ENCODE measurements at places on chromosomes 12 and 14. TPM values are rescaled to one million over a fixed set of nuclear protein-coding genes. Genes with fewer than 3 reads are reported as not detected.

- no peak for DNase-seq
Observed at GRCh38 chr14:70189456-70190077, 816 bp upstream of the SLC8A3 start.

DNA sequence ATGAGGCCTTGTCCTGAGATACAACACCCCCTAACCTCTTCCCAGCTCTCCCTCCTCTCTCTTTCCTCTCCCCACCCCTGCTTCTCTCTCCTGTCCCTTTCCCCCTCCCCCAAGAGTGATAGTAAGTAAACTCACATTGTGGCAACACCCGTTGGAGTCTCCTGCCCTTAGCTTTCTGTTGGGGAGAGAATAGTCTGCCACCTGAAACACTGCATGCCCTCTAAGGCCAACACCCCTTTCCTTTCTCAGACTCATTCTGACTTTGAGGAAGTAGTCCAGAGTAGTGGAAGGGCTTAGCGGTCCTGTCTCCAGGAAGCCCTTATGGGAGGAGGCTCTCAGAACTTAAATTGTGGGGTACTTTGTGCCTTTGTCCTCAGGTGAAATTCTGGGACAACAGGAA is 95.2 kb downstream of the PRKCH start:
- no peak for DNase-seq

GRCh38 chr12:4289231-4289878 is 15.8 kb downstream of the CCND2 start:
- DNase-seq = no peak

- DNase-seq = no peak
Observed at GRCh38 chr12:92905811-92906554, 23.1 kb downstream of the EEA1 start.

- no peak for DNase-seq
Observed at GRCh38 chr14:105862581-105863239, 336.3 kb downstream of the TMEM121 start.

DNA sequence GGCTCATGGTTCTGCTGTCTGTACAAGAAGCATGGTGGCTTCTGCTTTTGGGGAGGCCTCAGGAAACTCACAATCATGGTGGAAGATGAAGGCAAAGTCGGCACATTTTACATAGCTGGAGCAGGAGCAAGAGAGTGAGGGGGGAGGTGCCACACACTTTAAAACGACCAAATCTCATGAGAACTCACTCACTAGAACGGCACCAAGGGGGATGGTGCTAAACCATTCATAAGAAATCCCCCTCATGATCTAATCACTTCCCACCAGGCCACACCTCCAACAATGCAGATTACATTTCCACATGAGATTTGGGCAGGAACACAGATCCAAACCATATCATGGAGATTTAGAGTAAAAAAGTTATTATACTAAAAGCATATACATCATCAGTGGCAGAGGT is 13.6 kb upstream of the LEMD3 start:
- DNase-seq = no peak

DNA sequence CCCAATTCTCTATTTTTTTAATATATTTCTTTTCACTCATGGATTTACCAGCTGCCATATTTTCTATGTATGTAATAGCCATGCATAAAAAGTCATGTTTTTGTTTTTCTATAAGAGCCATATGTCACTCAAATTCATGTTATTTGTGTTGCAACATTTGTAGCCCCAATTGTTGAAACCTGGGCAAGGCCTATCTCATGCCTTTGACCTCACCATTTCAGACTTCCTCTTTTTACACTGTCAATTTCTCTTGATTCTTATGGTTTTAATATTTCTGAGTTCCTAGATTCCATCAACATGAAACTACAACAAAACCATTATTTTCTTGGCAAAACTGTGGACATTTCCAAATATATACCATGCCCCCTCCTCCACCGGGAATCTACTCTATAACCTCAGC is 647.5 kb downstream of the C12orf50 start:
- DNase-seq = no peak

- DNase-seq = no peak
Observed at GRCh38 chr14:60951776-60952435, 29.0 kb downstream of the TRMT5 start.

- no peak for DNase-seq
Observed at GRCh38 chr14:103825101-103825500, 22.3 kb downstream of the PPP1R13B start.

DNA sequence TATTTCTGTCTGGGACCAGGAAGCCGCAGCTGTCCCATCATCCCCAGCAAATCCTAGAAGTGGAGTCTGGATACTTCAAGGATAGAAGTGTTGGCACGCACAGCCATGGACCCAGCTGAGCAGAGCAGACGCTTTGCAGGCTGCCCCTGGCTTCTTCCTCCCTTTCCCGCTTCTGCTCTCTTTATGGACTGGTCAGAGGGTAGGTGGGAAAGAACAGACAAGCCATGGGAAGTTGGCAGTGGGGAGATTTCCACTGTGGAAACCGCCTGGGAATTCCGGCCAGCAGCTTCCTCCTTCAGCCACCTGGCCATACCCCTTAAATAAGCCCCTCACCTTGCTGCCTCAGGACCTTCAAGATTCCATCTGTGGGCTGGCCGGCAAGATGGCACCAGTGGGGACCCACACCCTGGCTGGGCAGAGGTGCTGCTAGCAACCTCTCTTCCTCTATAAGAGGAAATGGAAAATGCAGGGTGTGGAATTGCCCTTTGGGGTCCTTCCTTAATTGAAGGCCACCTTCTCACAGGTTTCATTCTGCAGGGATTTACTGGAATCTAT is 20.6 kb downstream of the OTUB2 start:
- no peak for DNase-seq

GRCh38 chr14:71341156-71341555 is 433.9 kb downstream of the PCNX1 start:
- no peak for DNase-seq

- no peak for DNase-seq
Observed at GRCh38 chr14:80078501-80078900, 132.8 kb downstream of the DIO2 start.

GRCh38 chr12:71216725-71217579 is 59.2 kb upstream of the TSPAN8 start:
- DNase-seq = no peak

PLEKHG7 gene
- total RNA-seq = not detected

- no peak for DNase-seq
Observed at GRCh38 chr14:58332561-58332960, 34.2 kb downstream of the ARID4A start.

DNA sequence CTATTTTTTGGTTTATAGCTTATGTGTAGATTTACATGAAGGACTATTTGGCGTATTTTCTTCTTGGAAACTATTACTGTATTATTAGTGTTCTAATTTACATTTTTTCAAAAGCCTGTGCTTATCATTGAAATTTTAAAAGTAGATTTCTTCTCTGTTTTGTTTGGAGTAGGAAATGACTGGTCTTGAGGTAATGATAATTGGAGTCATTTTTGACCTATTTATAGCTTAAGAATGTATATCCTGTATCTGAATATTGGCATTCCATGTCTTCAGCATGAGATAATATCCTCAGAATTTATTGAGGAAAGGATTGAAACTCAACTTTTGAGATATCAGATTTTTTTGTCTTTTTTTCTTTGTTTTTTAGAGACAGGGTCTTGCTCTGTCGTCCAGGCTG is 193.4 kb downstream of the ERC1 start:
- no peak for DNase-seq

- no peak for DNase-seq
Observed at GRCh38 chr14:77153802-77154201, 12.2 kb upstream of the ZDHHC22 start.

All from vagina (tissue), 2 donors.